ENCODE measurements at places on chromosomes 3 and 15.

- H3K27ac ChIP-seq = no peak overlapping the region
- H3K36me3 ChIP-seq = no peaks in the 10 kb centered on the region
- DNase-seq = no peak
Measured at GRCh38 chr3:131370935-131371687, 10.5 kb upstream of the NUDT16 start.

DNA sequence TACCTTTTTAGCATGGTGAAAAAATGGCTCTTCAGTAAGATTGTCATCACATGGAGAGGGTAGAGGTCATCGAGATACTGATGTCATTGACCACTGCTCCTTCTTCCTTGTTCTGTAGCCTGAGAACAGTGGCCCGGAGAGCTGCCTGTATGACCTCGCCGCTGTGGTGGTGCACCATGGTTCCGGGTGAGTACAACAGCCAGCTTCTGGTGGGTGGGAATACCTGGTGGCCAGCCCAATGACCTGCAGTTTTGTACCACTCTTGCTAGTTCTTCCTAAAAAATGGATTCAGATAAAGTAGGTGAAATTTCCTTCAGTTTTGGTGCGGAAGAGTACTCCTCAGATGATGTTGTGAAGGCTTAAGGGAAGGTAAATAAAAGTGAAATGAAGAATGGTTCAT is 8.4 kb upstream of the FBXL22 start:
- no peak overlapping the region for H3K4me3 ChIP-seq
- H3K27me3 ChIP-seq = no peaks in the 10 kb centered on the region
- peaks cover 8% of the 10 kb centered on the region for H3K36me3 ChIP-seq
- H3K27ac ChIP-seq = peak overlapping the region; percentile 21
- no peak for DNase-seq
- H3K4me1 ChIP-seq = peaks cover 16% of the 10 kb centered on the region

GRCh38 chr3:151315846-151316245 is 774 bp downstream of the GPR87 start:
- DNase-seq = no peak
- no peak overlapping the region for H3K4me3 ChIP-seq
- H3K27ac ChIP-seq = no peak overlapping the region

GRCh38 chr3:48038971-48039481 is 22.8 kb upstream of the MAP4 start:
- H3K4me1 ChIP-seq = peaks cover 20% of the 10 kb centered on the region
- H3K27ac ChIP-seq = peak overlapping the region; percentile 27
- H3K36me3 ChIP-seq = no peaks in the 10 kb centered on the region
- DNase-seq = no peak

DNA sequence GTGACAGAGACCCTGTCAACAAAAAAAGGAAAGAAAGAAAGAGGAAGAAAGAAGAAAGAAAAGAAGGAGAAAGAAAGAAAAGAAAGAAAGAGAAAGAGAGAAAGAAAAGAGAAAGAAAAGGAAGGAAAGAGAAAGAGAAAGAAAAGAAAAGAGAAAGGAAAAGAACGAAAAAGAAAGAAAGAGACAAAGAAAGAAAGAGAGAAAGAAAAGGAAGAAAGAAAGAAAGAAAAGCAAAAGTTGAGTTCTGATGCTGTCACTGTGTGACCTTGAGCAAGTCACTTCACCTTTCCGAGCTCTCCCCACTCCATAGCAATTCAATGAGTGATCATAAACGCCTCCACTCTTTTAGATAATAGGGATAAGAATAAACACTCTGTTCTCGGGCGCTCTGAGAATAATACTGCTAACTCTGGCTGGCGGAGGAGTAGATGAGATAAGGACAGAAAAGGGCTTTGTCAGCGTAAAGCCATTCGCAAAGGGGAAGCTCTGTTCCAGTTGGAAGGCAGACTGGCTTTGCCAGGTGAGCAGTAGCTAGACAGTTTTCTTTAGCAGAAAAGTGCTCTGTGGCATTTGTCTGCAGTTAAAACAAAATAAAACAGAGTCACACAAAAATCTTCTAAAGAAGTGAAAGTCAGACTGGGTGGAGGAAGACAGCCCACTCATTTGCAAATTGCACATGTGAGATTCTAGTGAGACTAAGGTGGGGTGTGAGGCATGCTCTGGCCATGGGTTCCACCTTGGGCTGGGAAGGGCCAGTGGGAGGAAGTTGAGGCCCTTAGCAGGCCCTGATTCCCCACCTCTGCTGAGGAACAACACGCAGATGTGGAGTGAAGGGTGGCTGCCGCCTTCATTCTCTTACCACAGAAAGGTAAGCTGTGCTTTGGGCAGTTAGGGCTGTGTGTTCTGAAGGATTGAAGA is 9.6 kb upstream of the FLNB start:
- DNase-seq = no peak
- H3K4me3 ChIP-seq = peak overlapping the region; percentile 90
- H3K27me3 ChIP-seq = no peaks in the 10 kb centered on the region
- H3K27ac ChIP-seq = peak overlapping the region; percentile 94
- H3K4me1 ChIP-seq = peaks cover 9% of the 10 kb centered on the region
- H3K36me3 ChIP-seq = no peaks in the 10 kb centered on the region

- H3K27ac ChIP-seq = no peak overlapping the region
- no peaks in the 10 kb centered on the region for H3K4me1 ChIP-seq
- no peak overlapping the region for H3K4me3 ChIP-seq
- DNase-seq = no peak
- H3K36me3 ChIP-seq = no peaks in the 10 kb centered on the region
- H3K27me3 ChIP-seq = no peaks in the 10 kb centered on the region
Measured at GRCh38 chr3:185965496-185965895, 27.7 kb upstream of the TRA2B start.

- no peak overlapping the region for H3K27ac ChIP-seq
- H3K4me1 ChIP-seq = peaks cover 10% of the 10 kb centered on the region
- no peak for DNase-seq
- H3K4me3 ChIP-seq = peak overlapping the region; percentile 84
- peaks cover 2% of the 10 kb centered on the region for H3K36me3 ChIP-seq
- no peaks in the 10 kb centered on the region for H3K27me3 ChIP-seq
Measured at GRCh38 chr3:197003461-197004385, 25.9 kb downstream of the MELTF start.

- peaks cover 28% of the 10 kb centered on the region for H3K27me3 ChIP-seq
- DNase-seq = no peak
- H3K4me3 ChIP-seq = no peak overlapping the region
- no peak overlapping the region for H3K27ac ChIP-seq
- H3K4me1 ChIP-seq = no peaks in the 10 kb centered on the region
- no peaks in the 10 kb centered on the region for H3K36me3 ChIP-seq
Measured at GRCh38 chr15:83612226-83612625, 41.7 kb upstream of the ADAMTSL3 start.

DNA sequence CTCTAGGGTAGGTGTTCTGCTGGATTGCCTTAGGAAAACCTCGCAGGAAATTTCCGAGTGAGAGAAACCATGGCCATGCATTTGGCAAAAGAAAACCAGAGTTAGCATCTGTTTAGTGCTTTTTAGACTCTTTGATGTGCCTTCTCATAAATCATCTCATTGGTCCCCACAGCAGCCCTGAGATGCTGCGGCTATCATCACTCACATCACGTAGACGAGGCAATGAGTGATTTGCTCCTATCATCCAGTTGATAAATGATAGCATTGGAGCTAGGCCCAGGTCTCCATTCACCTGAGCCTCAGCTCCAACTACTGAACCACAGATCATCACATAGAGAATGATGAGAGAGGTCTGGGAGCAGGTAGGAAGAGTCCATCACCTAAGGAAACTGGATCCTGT is 111.1 kb downstream of the PDCD6IP start:
- H3K27me3 ChIP-seq = peaks cover 18% of the 10 kb centered on the region
- H3K36me3 ChIP-seq = no peaks in the 10 kb centered on the region
- H3K4me3 ChIP-seq = no peak overlapping the region
- DNase-seq = no peak
- no peak overlapping the region for H3K27ac ChIP-seq

- H3K36me3 ChIP-seq = no peaks in the 10 kb centered on the region
- no peak for DNase-seq
- H3K27me3 ChIP-seq = no peaks in the 10 kb centered on the region
- no peak overlapping the region for H3K27ac ChIP-seq
Measured at GRCh38 chr3:166570102-166570501, 732.9 kb upstream of the BCHE start.

Measured in T-helper 17 cell (primary cell).